ENCODE measurements at places on chromosomes 11 and 22.

GRCh38 chr11:76247091-76247490 lies 40.8 kb upstream of the WNT11 start:
- no peak for ATAC-seq

GRCh38 chr11:71463331-71464211 lies 10.6 kb downstream of the NADSYN1 start:
- ATAC-seq: no peak

DNA sequence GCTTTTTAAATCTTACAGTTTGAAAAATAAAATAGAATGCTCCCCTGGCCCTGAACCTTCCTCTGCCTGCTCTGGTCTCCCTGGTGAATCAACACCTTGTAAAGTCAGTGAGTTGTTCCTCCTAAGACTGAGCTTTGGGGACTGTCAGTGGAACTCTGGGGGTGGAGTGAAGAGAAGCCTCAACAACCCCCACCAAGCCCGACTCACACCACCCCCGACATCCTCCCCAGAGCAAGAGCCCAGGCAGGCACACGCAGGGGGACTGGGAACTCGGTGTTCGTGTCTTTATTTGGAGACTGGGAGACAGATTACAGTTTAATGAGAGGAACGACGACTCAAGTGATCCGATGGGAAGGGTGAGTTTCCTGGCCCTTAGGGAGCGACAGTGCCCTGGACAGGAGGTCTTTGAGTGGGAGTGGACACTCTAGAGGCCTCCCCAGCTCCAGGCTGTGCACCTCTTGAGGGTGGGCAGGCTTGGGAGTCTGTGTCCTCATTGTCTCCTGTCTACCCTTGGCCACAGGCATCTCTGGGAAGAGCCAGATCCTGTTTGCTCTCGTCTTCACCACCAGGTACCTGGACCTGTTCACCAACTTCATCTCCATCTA lies 6.2 kb downstream of the KDELR3 start:
- no peak for ATAC-seq

DNA sequence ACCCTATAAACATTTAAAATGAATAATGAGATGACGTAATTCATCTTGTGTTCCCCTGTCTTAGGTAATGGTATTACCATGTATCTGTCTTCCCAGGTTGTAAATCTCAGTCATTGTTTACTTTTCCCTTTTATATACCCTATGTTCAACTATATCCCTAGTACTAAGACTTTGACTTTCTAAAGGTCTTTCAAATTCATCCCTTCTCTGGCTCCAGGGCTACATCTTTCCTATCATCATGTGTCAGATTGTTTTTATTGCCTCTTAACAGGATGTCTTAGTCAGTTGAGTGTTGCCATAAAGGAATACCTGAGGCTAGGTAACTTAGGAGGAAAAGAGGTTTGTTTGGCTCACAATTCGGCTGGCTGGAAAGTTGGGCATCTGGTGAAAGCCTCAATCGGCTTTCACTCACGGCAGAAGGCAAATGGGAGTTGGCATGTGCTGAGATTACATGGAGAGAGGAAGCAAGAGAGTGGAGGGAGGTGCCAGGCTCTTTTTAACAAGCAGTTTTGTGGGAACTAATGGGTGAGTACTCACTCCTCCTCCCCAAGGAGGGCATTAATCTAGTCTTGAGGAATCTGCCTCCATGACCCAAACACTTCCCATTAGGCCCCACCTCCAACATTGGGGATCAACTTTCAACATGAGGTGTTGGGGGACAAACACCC lies 11.6 kb upstream of the DLAT start:
- no peak for ATAC-seq

- ATAC-seq: peak; percentile 54
These were observed 6.8 kb upstream of the OR2AT4 start for GRCh38 chr11:75103380-75104026.

GRCh38 chr22:22397292-22397870 lies 111.2 kb downstream of the ZNF280B start:
- ATAC-seq: peak; percentile 40

DNA sequence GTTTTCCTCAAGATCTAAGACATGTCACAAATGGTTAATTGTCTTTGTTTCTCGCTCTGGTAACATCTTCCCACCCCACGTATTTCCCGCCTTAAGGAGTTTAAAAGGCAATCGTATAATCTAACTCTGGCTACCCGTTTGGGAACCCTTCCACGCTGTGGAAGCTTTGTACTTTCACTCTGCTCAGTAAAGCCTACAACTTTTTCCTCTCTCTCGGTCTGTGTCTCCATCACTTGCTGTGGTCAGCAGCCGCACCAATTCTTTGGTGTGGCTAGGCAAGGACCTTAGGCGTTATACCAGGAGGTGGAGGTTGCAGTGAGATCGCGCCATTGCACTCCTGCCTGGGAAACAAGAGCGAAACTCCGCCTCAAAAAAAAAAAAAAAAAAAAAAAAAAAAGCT lies 1430.1 kb downstream of the LRRC4C start:
- no peak for ATAC-seq

GRCh38 chr11:114162719-114163123 lies 103.2 kb downstream of the ZBTB16 start:
- peak; percentile 88 for ATAC-seq

- no peak for ATAC-seq
These were observed 3.9 kb downstream of the CRYBB2 start for GRCh38 chr22:25223269-25223850.

GRCh38 chr11:67054346-67054835 lies 2.3 kb upstream of the RHOD start:
- ATAC-seq: peak; percentile 44

DNA sequence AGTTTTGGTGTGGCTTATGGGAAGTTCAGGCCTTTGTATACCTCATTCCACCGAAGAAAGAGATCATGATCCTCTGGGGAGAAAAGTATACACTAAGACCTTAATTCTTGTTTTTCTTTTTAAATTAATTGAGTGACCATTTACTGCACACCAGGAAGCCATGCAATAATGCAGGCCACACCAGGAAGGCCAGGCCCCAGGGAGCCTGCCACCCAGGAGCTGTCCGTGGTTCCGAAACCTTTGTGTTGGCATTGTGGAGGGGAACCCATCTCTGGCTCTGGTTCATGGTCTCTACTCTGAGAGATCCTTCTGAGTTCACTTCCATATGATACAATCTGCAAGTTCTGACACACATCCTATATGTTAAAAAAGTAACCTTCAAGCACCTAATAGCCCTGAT lies 291.8 kb downstream of the MIAT start:
- peak; percentile 60 for ATAC-seq

DNA sequence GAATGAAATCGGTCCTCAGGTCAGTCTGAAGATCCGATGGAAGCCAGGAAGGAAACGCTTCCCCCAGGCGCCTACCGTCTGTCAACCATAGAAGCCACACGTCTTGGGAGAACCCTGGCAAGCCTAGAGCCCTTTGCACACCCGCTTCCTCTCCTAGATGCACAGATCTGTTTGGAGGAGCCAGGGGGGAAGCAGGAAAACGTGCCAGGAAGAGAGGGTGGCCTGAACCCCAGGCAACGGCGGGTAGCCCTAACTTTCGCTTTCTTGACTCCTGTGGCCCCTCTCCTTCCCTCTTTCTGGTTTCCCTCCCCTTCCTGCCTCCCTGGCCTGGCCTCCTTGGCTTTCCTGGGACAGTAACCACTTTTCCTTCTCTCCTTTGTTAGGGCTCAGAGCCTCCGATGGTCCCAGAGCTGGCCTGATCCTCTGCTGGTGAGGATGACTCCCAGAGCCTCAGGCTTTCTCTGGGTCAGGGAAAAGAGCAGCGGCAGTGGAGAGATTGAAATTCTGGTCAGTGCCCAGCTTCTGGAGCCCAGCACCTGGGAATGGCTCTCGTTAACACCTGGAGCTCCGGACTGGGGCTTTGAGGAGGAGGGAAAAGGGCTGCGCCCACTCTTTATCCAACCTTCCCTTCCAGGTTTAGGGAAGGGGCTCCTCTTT lies 2.1 kb downstream of the FXYD6 start:
- ATAC-seq: no peak

DNA sequence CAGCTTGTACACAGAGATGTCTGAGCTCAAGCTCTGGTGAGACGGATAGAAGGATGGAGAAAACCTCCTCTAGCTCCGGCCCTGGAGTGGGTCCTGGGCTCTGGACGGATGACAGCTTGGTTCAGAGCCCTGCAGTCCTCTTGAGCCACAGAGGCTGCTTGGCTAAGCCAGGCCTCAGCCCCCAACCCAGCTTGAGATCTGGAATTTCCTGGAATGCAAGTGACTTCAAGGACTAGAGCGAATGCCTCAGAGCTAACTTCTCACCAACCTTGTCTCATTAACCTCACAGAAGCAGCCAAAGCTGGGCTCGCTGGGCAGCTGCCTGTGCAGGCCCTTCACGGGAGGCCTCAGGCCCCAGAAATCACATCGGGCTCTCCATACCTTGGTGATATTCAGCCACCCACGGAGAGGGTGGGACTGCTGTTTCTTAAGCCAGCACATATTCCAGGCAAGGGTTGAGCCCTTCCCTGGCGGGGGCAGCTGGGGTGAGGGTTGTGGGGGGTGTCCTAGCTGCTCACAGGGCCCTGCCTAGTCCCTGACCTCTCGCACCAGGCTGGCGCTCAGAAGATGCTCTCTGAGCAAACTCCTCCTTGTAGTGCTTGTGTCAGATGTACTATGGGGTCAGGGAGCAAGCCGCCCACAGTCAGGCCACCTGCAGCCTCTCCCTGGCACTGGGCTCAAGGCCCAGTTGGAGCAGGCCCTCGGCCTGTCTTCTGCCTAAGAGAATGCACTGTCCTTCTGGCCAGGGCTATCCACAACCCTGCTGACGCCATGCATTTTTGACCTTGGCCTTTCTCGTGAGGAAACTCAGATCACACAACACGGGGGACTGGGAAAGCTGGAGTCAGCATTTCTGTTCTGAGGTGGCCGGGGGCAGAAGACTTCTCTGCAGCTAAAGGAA lies 73.6 kb upstream of the TTLL12 start:
- ATAC-seq: no peak

GRCh38 chr11:44304091-44305025 lies 5.6 kb downstream of the ALX4 start:
- peak; percentile 13 for ATAC-seq

- ATAC-seq: no peak
These were observed 9.8 kb downstream of the RPL27A start for GRCh38 chr11:8692417-8692816.

DNA sequence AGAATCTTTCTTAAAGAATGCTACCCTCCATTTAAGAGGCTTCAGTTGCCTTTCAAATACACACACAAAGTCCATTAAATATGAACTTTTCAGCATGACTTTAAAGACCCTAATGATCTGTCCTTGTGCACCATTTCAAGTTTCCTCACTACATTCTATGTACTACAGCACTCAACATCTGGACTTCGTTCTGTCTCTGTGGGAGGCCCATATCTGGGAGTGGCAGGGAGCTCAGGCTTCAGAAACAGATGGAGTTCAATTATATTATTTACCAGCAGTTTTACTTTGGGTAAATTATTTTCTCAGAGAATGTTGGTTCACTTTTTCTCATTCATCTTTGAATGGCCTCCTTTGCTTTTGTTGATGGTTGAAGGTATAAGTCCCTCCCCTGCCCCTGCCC lies 67.4 kb downstream of the ANO3 start:
- no peak for ATAC-seq

DNA sequence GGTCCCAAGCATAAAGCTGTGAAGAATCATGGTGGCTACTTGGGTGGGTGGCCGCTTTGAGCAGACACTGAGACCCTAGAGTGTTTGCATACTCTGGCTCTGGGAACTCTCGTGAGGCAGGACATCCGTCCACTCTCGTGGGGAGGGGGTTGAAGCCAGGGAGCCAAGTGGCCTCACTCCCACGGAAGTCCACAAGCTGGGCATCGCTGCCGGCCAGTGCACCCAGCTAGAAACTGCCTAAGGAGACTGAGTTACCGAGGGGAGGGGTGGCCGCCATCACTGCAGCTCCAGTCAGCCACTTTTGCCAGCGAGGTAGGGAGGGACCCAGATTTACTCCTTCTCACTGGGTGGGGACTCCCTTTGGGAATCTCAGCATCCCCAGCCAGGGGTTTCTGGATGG lies 20.5 kb downstream of the MRGPRX2 start:
- no peak for ATAC-seq

DNA sequence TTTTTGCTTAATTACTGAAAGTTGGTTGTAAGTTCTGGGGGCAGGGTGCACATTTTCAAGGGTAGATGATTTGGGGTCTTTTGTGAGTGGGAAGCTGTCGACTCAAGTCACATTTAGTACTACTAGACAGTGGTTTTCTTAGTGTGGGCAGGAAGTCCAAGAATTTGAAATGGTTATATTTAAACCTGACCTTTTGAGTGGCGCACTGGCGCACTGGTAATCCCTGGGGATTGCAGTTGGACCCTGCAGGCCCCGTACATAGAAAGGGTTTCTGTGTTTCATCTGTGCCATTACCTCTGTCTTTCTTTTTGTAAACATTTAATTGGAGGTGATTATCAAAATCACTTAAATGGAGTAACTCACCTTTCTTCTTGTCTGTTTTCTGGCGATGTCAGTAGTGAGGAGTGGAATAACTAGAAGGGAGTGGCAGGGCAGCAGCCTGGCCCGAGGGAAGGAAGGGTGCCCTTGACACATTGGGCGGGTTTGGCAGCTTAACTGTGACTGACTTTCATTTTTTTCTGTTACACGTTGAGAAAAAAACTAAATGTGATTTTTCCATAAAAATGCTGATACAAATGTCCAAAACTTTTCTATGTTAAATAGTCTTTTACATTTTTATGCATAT lies 101.8 kb upstream of the GAL start:
- ATAC-seq: no peak

GRCh38 chr11:78270971-78271370 lies 82.3 kb downstream of the USP35 start:
- no peak for ATAC-seq

- no peak for ATAC-seq
These were observed 13.5 kb upstream of the MYEOV start for GRCh38 chr11:69280451-69280850.

GRCh38 chr11:115644856-115645255 lies 140.6 kb upstream of the CADM1 start:
- ATAC-seq: no peak

DNA sequence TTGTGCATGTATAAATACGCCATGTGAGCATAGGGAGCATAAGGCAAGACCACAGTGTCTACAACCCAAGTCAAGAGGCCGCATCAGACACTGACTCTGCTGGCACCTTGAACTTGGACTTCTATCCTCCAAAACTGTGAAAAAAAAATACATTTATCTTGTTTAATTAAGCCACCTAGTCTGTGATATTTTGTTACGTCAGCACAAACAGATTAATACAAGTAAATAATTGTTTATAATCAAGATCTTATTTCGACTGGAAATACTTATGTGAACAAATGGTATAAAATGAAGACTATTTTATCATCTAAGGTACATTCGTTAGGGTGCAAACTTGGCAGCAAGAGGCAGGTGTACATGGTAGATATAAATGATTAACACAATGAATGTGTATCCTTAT lies 599.3 kb upstream of the LRRC4C start:
- no peak for ATAC-seq

- peak; percentile 11 for ATAC-seq
These were observed 29.8 kb upstream of the CREB3L1 start for GRCh38 chr11:46247659-46248058.

DNA sequence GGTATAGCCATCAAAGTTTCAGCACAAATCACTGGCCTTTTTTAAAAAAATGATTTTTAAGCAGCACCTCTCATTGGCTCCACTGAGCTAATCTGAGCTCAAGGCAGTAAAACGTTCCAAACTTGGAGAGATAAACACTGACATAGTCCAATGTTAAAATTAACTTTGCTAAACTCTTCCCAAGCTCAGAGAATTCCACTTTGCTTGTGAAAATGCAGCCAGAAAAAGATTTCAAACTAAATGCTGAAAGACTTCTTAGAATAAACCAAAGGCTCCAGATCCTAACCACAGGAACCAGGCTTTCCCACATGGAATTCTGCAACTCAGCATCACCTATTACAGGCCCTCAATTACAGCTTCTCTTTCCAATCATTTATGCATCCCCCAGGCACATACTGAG lies 84.7 kb upstream of the GDPD4 start:
- ATAC-seq: no peak
